ENCODE measurements at places on chromosomes 2 and 18. TPM values are rescaled to one million over a fixed set of nuclear protein-coding genes. Genes with fewer than 3 reads are reported as not detected.

PAX3 gene
- not detected for polyA plus RNA-seq

DNA sequence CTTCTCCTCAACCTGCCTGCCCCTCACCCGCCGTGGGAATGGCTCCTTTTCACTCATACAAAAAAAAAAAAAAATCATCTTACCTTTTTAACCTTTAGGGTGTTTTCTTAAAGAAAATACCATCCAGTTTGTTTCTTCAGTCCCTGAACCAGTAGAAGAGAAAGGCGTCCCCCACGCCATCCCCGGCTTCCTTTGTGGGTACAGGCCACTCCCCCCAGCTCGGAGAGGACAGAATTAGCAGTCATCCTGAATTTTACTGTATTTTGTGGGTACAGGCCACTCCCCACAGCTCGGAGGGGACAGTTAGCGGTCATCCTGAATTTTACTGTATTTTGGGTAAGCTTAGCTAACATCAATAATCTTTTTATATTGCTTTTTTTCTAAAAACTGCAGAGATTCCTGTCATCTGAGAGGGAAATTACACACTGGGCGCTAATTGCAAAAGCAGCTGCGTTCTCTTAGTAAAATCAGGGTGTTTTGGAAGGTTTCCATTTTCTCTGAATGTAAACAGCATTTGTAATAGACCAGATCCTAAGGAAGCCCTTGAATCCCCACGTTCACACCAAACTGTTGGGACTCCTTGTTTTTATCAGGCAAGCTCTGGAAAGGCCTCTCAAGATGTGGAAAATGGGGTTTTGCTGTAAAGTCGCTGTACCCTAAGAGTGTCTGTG lies 72.5 kb downstream of the NFATC1 start:
- no peak for DNase-seq

DNA sequence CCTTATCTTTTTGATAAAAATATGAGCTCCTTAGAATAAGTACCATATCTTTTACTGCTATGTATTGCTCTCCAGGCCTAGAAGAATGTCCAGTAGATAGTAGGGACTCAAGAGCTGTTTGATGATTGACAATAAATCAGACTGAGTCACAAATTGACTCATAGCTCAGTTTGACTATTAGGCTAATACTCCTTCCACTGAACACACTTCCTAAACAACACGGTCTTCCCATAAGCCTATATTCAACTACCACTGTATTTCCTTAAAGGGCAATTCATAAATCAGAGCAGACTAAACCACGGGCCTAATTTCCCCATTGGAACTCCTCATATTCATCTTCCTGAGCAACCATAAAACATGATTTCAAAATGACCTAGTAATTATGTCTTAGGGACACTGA lies 258.5 kb downstream of the ALK start:
- no peak for DNase-seq

- no peak for DNase-seq
Observed at GRCh38 chr18:3689091-3689490, 239.1 kb downstream of the TGIF1 start.

GRCh38 chr18:10454681-10455557 lies 484 bp downstream of the APCDD1 start:
- peak; percentile 7 for DNase-seq
